Activated T-helper 1 cell treated with anti-CD3 and anti-CD28 coated beads, Interleukin-2, amount 50 U/mL, for 16 hours (primary cell): ENCODE measurements at places on chromosomes 5 and 9.

GRCh38 chr9:4413856-4414255 lies 76.4 kb upstream of the SLC1A1 start:
- no peak for DNase-seq

DNA sequence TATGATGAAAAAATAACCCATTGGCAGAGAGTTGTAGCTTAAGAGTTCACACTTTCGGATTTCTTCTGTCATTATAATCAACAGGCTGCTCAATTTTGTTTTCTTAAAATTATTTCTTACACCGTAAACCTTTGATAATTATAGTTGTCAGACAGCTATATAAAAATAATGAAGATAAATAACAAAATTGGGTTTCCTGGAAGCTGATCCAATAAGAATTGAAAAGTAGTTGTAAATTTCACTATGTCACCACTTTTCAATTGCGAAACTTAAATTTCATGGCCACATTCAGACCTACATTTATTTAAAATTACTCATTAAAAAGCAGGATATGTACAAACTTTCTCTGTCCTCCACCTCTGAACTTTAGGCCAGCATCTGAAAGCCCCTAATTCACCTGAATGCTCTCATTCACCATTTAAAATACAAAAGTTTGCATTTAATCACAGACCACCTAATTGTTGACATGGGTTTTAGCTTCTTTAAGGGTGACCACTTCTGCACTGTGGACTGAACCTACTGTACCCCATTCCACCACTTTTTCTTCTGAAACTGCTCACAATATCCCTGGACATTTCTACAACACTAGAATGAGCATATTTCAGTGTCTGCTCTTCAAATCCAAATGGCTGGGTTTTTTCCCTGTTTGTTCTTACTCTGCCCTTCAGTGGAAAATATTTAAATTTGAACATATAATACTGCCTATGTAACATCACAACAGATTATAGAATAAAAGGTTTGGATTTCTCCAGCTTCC lies 680 bp downstream of the SELENOP start:
- no peak for DNase-seq

- DNase-seq: no peak
Observed at GRCh38 chr5:33756491-33756890, 135.3 kb downstream of the ADAMTS12 start.

- DNase-seq: peak; percentile 24
Observed at GRCh38 chr5:40834391-40834848, 602 bp downstream of the RPL37 start.

DNA sequence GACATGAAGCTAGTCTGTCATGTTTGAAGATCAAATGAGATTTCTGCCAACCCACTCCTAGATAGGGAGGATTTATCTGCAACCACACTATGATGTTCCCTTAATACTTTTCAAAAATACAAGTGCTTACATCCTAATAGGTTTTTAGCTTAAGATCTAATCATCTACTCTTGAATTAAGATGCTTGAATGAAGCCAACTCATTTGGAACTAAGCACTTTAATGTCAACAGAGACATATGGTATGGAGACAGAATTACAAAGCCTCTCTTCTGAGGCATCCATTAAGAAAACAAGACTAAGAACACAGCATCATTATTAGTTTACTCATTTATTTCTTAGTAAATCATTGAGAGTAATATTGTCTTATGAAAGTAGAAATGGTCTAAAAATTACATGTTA lies 139.3 kb upstream of the NFIB start:
- DNase-seq: no peak

DNA sequence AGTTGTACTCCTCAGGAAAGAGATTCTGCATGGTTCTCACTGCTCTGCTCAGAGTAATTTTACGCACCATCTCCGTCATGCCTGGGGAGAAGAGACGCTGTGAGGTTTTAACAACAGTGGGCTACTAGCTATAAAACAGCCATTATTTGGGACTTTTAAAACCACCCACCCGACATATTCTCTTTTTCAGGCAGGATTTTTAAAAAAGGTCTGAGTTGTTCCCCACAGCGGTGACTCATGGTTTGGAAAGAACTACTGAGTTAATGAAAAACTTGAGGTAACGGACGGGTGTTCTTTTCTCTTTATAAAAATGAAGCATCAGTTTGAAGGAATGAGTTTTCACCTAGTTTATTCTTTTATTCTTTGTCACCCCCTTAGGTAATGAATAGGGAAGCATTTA lies 61.3 kb downstream of the TTLL11 start:
- DNase-seq: no peak

DNA sequence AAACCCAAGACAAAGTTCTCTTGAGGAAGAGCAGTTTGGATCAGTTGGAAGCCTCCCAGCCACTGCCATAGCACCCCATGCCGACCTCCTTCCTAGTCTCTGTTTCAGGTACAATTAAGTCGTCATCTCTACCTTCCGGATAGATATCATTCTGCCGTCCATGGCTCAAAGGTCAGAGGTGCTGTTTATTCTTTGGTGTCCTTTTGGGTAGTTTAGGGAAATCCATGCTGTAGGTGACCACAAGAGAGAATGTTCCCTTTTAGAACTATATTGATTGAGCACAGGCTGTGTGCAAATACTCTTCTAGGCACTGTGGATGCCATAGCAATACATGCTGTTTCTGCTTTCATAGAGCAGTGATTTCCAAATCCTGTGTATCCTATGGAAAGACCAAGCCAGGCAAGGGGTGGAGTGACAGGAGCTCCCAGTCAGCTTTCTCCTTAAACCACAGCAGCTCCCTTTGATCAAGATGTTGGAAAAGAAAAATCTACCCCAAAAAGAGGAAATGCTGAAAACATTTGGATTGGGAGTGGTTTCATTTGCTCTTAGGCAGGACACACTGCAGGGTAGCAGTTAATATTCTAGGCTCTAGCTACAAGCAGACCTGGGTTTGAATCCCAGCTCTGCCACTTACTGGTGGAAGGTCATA lies 127.9 kb downstream of the PALM2AKAP2 start:
- DNase-seq: no peak

GRCh38 chr5:61538722-61539501 lies 206.9 kb downstream of the ZSWIM6 start:
- DNase-seq: no peak

DNA sequence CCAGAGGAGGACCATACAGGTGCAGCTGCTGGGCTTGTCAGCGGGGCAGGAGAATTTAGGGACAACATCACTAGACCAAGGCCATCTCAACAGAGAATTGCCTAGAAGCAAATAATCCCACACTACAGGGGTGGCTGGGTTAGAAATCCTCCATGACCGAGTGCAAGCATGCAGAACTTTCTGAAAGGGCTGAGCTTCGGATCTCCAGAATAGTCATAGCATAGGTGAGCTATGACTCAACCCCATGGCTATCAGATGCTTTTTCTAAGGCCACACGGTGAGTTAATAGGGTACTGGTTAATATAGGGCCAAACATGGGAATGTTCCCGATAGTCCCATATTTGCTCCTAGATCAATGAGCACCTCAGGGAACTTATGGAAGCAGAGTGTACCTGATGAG lies 4.2 kb downstream of the KCNIP1 start:
- no peak for DNase-seq

- no peak for DNase-seq
Observed at GRCh38 chr5:40743771-40744170, 12.0 kb downstream of the TTC33 start.

DNA sequence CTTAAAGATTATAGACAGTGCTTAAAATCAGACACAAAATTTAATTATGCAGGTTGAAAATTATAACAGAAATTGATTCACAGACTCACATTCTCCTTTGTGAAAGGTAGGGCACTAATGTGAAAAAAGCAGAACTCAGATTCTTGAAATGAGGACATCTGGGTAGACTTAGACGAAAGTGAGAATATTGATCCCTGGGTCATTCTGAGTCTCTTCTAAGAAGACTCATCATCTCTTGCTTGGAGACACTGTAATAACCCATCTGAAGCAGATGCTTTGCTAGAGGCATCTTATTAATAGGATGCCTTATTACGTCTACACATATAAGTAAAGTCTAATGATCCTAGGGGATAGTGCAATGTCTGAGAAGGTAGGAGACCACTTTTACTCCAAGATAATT lies 274.4 kb downstream of the HINT1 start:
- no peak for DNase-seq

DNA sequence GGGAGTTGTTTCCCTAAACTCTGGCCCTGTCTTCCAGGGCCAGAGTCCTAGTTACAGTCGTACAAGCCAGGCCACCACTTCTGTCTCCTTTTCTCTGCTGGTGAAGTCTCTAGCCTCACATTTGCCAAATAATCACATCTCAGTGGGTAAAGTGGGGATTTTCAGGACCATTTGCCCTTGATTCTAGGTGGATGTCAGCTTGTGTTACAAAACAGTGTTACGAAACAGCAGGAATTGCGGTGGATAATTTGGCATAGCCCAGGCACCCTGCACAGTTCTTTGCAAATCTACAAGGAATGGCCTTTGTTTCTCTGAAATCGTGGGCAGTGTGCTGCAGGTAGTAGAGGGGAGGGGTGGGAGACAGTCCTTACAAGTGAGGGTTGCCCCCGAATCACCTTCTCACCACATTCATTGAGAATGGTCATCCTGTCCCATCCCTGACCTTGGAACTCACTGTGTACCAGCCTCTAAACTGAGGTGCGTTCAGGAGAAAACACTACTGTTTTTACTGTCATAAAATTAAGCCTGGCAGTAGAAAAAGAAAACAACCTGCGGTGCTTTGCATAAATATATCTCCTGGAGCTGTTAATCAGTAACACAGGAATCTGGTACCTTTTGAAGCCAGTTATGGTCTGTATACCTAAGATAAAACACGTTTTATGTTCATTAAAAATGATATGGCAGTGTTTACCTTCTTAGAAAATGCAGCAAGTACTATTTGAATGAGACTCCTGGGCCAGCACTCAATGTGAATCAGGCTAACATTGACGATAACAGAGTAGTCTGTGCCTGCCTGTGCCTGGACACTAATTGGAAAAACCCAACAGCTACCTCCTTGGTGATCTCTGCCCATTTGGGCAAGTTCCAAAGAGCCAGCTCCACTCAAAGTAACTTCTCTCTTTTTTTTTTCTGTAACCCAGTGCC lies 44.3 kb downstream of the CYSTM1 start:
- DNase-seq: no peak

GRCh38 chr5:143494162-143494561 lies 90.7 kb upstream of the NR3C1 start:
- DNase-seq: no peak

GRCh38 chr9:28092981-28093936 lies 520.0 kb upstream of the C9orf72 start:
- no peak for DNase-seq

GRCh38 chr5:168528521-168529373 lies at the start of gene FBLL1:
Gene FBLL1 (plus strand): TSS chr5:168529305. CDS start chr5:168529505, 200 bp downstream.
- DNase-seq: no peak

GRCh38 chr5:96075579-96076289 lies 114.1 kb upstream of the ELL2 start:
- no peak for DNase-seq

- DNase-seq: no peak
Observed at GRCh38 chr9:94908011-94908563, 181.6 kb downstream of the AOPEP start.

DNA sequence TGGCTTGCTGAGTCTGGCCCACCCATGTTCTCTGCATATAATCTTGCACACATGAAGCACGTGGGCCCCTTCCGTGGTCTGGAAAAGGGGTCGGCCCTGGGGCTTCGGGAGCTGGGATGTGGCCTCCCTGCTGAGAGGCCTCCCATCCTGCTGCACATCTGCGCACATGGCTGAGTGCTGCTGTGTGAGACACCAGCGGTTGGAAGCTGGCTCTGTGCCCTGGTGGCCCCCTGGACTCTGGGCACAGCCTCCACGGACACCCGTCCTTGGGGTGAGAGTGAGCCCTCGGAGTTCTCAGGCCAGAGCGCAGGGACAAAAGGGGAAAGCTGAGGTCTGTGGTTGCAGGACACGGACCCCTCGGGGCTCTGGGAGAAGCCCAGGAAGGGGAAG lies 115.8 kb downstream of the RXRA start:
- no peak for DNase-seq

GRCh38 chr9:136536721-136537241 lies 9.1 kb downstream of the NOTCH1 start:
- no peak for DNase-seq

GRCh38 chr5:146520731-146521130 lies 4.7 kb upstream of the GPR151 start:
- no peak for DNase-seq

- no peak for DNase-seq
Observed at GRCh38 chr9:135214706-135215105, 127.2 kb downstream of the OLFM1 start.

GRCh38 chr9:29203244-29203930 lies 1630.1 kb upstream of the C9orf72 start:
- DNase-seq: no peak

DNA sequence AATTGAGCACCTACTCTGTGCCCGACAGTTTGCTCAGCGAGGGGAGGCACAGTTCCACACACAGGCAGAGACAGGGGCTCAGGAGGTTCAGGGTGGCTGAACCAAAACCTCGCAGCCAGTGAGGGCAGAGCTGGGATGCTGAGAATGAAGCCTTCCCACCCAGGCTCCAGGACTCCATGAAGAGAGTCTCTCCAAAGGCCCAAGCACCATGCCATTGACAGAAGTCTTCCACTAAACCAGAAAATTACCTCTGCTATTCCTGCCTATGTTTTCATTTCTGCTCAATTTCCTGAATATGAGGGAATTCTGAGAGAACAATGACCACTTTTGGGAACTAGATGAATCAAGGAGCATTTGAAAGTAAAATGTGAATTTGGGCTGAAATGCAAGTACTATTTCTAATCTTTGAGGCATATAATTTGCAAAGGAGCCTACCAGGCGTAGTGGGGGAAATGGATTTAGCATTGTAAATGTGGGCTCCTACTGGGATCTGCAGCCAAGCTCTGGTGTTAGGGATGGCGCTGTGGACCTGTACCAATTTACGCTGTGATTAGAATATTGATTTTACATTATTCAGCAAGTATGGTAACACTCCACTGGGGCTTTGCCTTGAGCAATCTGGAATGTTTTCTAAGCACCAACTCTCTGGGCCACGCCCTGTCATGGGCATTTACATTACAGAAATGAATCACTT lies 91.9 kb downstream of the DRD1 start:
- DNase-seq: no peak

GRCh38 chr9:18185196-18185595 lies 288.8 kb upstream of the ADAMTSL1 start:
- DNase-seq: no peak

DNA sequence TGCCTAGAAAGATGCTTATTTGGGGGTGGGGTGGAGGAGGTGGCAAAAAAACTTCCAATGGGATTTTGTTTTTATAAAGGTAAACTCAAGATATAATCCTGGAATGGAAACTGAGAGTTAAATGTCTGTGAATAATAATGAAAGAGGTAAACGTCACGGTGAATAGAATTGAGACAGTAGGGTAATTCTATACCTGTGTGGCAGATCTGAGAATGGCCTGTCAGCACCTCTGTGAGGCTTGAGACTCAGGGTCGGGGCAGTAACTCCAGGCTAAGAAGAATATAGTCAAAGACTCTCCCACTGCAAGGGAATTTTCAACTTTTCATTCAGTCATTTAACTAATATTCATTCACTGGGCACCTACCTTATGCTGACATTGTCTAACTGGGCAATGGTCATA lies 581.2 kb upstream of the ZNF608 start:
- no peak for DNase-seq
